ENCODE measurements at places on chromosomes 5 and 9.
A peak's percentile ranks its signal among the peaks of the same experiment; 100 is the strongest.

DNA sequence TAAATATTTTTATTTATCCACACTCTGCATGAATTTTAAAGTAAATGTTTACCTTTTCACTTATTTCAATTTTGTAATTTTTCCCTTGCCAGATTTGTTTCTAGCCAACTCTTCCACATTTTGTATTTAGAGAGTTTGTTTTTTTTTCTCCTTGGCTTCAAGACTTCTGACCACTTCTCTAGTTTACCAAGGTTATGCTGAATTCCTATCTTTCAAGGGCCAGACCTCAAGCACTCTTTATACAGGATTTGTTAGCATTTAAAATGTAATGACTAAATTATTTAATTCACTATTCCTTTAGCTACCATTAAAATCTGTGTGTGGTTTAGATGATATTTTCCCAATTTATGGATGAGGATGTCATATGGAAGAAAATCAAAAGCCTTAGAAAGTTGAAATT is 42.5 kb downstream of the MEF2C start:
- no peak for DNase-seq

GRCh38 chr5:154302161-154302560 is 111.6 kb downstream of the GALNT10 start:
- DNase-seq, result peak; percentile 73

GRCh38 chr5:145637396-145637795 is 197.7 kb downstream of the PRELID2 start:
- no peak for DNase-seq

- DNase-seq, result no peak
These were observed 50.2 kb upstream of the ZBTB43 start for GRCh38 chr9:126754436-126755316.

DNA sequence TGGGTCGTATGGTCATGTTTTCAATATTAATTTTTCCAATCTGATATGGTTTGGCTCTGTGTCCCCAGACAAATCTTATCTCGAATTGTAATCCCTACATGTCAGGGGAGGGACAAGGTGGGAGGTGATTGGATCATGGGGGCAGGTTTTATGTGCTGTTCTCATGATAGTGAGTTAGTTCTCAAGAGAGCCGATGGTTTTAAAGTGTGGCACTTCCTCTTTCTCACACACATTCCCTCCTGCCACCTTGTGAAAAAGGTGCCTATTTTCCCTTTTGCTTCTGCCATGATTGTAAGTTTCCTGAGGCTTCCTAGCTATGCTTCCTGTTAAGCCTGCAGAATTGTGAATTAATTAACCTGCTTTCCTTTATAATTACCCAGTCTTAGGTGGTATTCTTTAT is 309.1 kb upstream of the GRIN3A start:
- DNase-seq, result no peak

DNA sequence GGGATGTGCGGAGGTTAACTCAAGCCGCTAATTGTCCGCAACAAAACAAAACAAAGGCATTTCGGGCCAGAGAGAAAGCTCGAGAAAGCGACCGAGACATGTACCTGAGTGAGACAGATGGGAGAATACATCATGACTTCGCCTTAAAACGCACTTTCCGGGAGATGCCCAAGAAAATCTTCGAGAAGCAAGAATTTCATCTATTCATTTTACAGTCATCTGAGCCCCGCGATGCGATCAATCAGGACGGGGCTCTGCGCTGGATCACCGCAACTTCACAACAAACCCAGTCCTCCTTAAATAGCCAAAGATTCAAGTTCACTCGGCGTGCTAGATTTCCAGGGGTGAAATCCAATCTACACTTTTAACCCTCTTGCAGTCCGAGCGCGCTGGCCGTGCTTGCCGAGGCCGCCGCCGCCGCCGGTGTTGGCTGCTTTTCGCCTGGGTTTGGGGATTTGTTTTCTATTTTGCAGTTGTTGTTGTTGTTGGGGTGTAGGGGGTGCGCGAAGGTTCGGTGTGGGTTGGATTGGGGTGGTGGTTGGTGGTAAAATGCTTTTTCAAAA is 482 bp downstream of the NFIB start:
- no peak for DNase-seq

DNA sequence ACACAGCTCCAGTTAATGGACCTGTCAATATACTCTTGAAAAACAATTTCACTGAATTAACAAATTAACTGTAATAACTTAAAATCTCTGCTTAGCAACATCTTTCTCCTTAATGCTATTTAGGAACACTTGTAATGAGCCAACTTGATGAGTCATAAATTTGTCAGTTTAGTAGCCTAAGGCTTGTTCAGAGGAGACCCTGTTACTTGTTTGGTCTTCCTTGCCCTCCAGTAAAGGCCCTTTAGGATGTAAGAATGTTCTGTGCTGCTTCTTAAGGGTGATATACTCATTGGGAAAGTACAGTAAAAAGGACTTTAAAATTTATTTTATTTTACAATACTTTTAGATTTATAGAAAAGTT is 11.4 kb upstream of the MATR3 start:
- DNase-seq, result no peak

DNA sequence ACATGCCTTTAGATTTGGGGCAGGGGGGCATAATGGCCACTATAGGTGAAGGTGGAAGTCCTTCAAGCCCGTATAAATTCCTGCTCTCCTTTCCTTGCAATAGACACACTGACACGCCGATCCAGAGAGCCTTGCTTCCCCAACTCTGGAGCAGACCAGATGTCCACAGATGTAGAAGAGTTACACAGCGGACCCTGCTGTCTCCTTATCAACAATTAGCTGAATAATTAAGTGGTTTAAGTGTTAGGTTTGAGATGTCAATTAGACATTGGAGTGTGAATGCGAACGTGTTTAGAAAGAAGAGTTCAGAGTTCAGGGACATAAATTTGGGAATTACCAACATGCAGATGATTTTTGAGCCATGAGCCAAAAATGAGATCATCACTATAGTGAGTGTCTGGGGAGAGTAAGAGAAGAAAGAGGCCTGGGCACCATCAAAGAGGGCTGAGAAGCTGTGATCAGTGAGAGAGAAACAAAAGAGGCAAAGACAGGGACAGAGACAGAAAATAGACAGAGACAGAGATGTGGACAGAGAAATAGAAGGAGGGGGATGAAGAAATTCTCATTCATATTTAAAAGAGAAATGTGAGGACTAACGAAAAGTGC is 734.4 kb upstream of the ADAMTS16 start:
- DNase-seq, result no peak

DNA sequence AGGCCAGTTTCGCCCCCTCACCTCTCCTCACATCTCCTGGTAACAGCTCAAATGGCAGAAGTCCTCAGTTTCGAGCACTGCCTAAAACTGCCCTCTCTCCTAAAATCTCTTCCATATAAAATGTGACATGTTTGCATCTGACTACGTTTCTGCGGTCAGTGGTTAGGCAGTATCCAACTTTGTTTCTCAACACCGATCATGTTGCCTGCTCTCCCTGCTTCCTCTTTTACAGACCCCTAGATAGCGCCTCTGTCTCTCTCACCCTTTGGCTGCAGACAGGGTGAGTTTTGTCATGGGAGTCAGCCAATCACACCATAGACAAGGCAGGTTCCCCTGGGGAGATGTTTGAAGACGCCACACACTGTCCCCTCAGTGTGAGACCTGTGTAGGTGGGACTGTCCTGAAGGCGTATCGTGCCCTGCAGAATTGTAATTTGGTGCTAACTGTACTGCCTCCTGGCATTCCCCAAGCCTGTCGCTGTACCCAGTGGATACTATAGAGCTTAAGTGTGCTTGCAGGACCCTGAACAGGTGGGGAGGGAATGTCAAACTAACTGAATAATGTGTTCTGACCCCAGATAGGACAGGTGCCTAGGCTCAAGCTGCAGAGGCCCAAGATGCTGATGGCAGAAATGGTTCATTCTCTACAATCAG is 1.1 kb downstream of the HEXB start:
- no peak for DNase-seq

- DNase-seq, result peak; percentile 38
These were observed 199.4 kb upstream of the SLC24A2 start for GRCh38 chr9:19988281-19988680.

- DNase-seq, result no peak
These were observed 8.6 kb upstream of the PRRC2B start for GRCh38 chr9:131385296-131385695.

DNA sequence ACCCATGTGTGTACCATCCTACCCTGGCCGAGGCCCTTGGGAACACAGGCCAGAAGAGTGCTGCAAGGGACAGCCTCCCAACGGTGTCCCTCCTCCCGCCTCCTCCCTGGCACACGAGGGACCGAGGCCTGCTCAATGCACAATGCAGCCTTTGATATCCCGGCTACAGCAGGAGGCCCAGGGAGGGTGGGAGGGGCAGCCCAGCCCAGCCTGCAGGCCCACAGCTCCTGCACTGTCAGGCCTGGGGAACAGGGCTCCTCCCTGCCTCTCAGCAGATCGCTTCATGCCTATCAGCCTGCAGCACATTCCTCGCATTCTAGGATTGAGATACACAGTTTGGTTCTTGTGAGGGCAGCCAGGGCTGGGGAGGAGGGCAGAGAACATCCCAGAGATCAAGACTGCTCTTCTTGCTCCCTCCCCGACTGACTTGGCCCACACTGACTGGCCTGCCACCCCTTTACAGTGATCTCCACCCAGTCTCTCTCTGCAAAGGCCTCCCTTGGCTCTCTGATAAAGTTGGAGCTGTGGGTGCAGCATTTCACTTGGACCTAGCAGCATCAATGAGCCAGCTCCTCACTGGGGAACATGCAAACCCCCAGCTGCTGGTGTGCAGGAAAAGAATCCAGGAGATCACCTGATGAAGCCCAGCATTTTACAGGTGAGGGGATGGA is at the start of gene SH3TC2:
Gene SH3TC2 (minus strand): TSS at position 46 of the 671 bp plus-strand sequence. CDS start 40 bp downstream, at position 6.
- peak; percentile 10 for DNase-seq

- DNase-seq, result no peak
These were observed 9.9 kb downstream of the TMEM232 start for GRCh38 chr5:110716247-110717245.

DNA sequence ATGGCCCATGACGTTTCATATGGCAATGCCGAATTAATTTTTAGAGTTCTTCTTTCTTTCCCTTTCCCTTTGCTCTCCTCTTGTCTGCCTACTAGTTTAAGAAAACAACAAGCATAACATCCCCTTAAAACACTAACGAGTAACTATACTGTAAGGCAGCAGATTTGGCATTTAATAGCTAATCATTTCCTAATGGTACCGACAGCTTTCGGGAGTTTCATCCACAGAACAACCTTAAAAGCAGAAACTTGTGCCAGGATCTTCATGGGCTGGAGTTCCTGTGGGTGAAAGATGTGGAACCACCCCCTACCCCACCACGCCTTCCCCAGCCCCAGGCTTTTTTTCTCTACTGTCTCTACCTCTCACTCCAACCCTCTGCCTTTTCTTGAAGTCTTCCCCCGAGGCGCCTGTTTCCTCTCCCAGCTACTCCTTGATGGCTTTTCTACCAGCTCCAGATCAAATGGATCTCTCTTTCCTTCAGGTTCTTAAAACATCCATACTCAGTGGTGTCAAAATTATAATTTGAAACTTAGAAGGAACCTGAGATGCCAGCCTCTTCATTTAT is 319.5 kb downstream of the PIK3R1 start:
- no peak for DNase-seq

GRCh38 chr5:8923526-8923925 is 622.3 kb downstream of the SEMA5A start:
- no peak for DNase-seq

- no peak for DNase-seq
These were observed 334.7 kb downstream of the NR2F1-AS1 start for GRCh38 chr5:93246090-93246855.

DNA sequence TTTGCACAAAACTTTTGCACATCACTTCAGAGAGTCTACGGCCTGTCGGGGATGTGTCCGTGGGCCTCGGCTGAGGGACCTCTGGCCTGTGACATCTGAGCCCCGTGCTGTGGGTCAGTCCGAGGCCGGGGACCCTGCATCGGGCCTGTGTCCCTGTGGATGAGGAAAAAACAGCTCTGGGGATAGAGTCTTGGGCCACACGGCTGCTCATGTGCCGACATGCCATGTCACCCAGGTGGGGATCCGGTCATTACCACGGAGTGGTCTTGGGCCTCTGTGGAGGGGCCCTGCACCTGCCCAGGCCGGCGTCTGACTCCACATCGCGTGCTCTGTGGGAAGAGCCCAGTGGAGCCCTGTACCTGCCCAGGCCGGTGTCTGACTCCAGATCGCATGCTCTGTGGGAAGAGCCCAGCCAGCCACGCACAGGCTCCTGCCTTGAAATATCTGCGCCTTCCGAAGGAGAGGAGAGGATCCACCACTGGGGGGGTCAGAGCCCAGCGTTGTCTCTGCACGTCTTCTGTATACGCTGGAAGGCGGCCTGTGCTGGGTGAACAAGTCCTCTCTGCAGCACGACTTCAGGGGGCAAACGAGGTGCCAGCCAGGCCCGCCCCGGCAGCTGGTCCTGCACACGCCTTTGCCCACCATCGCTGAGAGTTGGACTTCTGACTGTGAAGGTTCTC is 27.5 kb upstream of the IRX4 start:
- no peak for DNase-seq

DNA sequence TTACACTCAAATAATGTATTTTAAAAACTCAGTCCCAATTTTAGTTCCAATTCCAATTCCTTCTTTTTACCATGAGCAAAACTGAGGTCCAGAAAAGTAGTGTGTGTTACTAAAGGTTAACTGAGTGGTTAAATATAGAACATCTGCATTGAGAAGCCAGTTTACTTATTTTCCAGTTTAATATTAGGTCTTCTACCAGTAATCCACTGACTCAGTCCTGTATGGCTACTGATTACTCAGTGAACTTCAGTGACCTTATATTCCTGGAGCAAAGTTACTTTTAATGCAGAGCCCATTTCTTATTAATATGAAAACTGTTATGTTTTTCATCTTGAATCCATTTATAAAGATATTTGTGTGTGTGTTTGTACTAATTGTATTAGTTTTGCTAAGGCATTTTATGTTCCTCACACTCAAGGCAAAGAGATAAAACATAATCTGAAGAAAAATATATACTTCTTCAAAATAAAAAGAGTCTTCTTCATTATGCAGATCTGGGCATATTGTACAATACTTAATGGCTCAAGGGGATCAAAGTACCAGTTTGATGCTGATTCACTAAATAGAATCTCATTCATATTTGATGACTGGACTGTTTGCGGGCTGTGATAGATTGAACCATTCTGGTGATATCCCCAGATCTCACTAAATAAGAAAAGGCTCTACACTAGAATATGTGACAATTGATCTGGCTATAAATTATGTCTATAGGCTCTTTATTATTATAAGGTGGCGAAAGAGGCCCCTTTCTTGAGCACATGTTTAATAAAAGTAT is 60.8 kb downstream of the DMXL1 start:
- no peak for DNase-seq

GRCh38 chr9:131107760-131108159 is 11.4 kb downstream of the AIF1L start:
- DNase-seq, result no peak

- DNase-seq, result no peak
These were observed 126.3 kb downstream of the PDE4D start for GRCh38 chr5:59767211-59767605.

- no peak for DNase-seq
These were observed 16.0 kb upstream of the ZBTB43 start for GRCh38 chr9:126788634-126789349.

DNA sequence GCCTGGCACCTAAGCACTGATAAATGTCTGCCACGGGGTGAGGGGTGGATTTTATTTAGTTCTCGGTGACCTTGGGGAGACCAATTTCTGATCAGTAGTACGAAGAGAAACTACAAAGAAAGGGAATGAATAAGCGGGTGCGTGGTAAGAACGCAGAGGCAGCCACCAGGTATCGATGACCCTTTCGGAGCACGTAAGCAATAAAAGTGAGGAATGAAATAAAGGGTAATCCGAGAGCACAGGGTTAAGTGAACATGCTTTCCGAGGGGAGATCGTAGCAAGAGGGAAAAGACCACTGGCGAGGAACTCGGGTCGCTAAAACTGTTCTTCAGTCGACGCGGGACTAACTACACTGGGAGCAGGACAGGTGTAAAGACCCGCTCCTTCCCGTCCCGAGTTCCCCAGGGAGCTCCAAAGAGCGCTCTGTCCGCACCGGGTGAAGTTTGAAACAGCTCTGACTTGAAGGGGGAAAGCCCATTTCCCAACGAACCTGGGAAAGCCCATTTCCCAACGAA is 1.1 kb downstream of the ELOVL7 start:
- no peak for DNase-seq

All from cerebellum (tissue), 4 donors.